ENCODE measurements at places on chromosomes 2 and 18. TPM values are rescaled to one million over a fixed set of nuclear protein-coding genes. Genes with fewer than 3 reads are reported as not detected.
A peak's percentile ranks its signal among the peaks of the same experiment; 100 is the strongest.

The REG1B gene
- total RNA-seq = not detected

GRCh38 chr2:4965556-4966320 is 726.4 kb upstream of the SOX11 start:
- H3K36me3 ChIP-seq = no peaks in the 10 kb centered on the region
- H3K27me3 ChIP-seq = no peaks in the 10 kb centered on the region
- DNase-seq = no peak

The HOXD8 gene
- total RNA-seq = not detected

DNA sequence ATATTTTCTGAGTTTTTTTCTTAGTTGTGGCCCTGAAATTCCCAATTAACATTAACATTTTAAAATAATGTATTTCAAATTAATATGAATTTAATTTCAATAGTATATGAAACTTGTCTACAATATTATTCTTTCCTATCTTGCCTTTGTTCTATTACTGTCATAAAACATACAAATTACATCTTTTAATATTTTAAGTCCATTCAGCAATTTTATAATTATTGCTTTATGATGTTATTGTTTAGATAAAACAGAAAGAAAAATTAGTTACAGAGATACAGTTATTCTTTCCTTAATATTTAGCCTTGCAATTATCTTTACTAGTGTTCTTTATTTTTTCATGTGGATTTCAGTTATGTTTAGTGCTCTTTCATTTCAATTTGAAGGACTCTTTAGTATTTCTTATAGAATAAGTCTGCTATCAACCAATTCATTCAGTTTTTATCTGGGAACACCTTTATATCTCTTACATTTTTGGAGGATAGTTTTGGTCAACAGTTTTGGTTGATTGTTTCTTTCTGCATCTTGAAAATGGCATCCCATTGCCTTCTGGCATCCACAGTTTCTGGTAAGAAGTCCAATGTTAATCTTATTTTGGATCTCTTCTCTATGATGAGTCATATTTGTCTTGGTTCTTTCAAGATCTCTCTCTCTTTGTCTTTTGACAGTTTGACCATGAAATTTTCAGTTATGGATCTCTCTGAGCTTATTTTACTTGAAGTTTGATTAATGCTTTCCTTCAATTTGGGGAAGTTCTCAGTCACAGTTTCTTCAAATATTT is 76.9 kb upstream of the CHST9 start:
- no peaks in the 10 kb centered on the region for H3K27me3 ChIP-seq
- no peak overlapping the region for H3K4me3 ChIP-seq
- no peaks in the 10 kb centered on the region for H3K36me3 ChIP-seq
- no peaks in the 10 kb centered on the region for H3K4me1 ChIP-seq

DNA sequence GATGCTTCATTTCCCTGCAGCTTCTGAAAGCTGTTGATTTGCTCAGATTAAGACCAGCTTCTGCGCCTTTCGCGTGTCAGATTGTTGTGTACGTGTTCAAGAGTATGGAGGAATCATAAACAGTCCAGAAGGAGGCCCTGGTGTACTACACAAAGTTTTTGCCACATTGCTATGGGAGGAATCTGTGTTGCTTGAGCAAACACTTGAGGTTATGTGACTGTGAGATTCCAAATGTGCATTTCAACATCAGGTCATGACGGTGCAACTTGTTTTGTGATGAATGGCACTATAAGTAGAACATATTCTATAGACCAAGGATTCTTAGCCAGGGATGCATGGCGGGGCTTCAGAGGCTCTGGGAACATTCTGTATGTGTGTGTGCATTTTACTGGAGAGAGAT is 35.0 kb downstream of the SRSF7 start:
- H3K4me3 ChIP-seq = no peak overlapping the region
- no peak overlapping the region for H3K27ac ChIP-seq
- H3K4me1 ChIP-seq = peaks cover 11% of the 10 kb centered on the region
- H3K36me3 ChIP-seq = no peaks in the 10 kb centered on the region

The MC4R gene
- total RNA-seq = not detected

DNA sequence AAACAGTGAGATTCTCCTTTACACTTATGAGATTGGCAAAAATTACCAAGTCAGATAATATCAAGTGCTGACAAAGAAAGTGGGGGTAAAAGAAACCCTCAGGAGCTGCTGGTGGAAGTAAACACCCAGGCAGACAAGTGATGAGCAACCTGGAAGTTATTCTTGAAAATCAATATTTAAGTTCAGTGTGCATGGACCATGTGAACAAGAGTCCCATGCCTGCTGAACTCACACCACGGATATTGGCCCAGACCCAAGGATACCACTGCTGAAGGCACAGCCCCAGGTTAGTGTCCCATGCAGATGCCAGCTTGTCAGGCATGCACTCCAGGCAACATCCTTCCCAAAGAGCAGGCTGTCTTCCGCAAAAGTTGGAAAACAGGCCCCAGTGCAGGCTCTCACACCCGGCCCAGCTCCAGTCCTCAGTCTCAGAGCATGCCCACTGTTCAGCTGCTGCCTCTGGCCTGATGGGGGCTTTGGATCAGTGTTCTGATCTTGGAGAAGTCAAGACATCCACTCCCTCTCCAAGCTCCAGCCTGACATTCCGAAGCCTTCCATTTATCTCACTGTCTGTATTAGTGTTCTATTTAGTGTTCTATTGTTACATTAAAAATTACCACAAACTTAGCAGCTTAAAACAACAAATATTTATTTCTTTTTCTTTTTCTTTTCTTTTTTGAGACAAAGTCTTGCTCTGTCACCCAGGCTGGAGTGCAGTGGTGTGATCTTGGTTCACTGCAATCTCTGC is 70.0 kb downstream of the HS1BP3 start:
- H3K36me3 ChIP-seq = peaks cover 4% of the 10 kb centered on the region
- no peak overlapping the region for H3K4me3 ChIP-seq
- H3K4me1 ChIP-seq = peaks cover 45% of the 10 kb centered on the region
- H3K27me3 ChIP-seq = no peaks in the 10 kb centered on the region

- H3K27me3 ChIP-seq = no peaks in the 10 kb centered on the region
- peaks cover 40% of the 10 kb centered on the region for H3K4me1 ChIP-seq
- peak overlapping the region; percentile 66 for H3K27ac ChIP-seq
- no peaks in the 10 kb centered on the region for H3K36me3 ChIP-seq
- no peak overlapping the region for H3K4me3 ChIP-seq
Observed at GRCh38 chr2:28639836-28640235, 111.8 kb upstream of the PPP1CB start.

The NCKAP5 gene
- total RNA-seq = not detected

DNA sequence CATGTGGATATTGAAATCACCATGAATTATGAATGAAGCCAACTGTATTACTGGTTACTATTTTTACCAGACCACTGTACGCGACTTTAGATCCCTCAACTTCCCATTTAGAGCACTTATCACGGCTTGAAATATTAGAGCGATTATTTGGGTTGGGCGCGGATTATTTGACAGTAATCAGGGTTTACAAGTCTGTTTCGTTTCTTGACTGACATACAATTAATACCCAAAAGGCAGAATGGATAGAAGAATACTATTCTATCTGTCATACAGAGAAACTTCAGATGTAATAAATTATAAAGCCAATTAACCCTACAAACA is 496 bp upstream of the NAPG start:
- no peaks in the 10 kb centered on the region for H3K27me3 ChIP-seq
- H3K27ac ChIP-seq = peak overlapping the region; percentile 95
- peaks cover 5% of the 10 kb centered on the region for H3K36me3 ChIP-seq
- peak overlapping the region; percentile 91 for H3K4me3 ChIP-seq

DNA sequence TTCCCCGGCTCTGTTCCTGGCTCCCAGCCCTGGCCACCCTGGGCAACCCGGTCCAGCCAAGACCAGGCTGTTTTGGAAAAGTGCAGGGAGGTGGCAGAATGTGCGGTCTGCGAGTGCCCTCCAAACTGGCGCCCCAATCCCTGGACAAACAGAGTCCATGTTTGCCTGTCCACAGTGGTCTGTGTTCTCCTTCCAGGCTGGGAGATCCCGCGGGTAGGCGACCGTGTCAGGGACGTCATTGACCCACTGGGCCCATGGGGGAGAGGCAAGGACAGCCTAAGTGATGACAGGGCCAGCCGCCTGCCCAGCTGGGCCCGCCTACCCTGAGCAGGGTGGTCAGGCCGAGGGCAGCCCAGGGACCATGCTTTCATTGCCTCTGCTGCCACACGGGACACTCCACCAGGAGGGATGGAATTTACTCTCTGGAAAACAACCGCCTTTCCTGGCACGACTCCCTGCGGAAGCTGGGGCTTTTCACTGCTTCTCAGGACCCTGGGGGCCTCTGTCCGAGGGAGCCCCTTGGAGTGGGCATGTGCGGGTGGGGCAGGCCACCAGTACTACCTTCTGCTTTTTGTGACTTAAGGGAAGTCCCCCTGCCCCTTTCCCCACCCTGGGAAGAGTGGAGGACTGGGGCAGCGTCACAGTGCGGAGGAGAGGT is 20.1 kb downstream of the CYP26B1 start:
- no peak overlapping the region for H3K4me3 ChIP-seq
- no peaks in the 10 kb centered on the region for H3K36me3 ChIP-seq
- no peak overlapping the region for H3K27ac ChIP-seq
- H3K4me1 ChIP-seq = peaks cover 6% of the 10 kb centered on the region
- no peak for DNase-seq

The NMUR1 gene
- total RNA-seq = not detected

GRCh38 chr18:62187543-62188510 is 772 bp downstream of the RELCH start:
- peaks cover 11% of the 10 kb centered on the region for H3K4me1 ChIP-seq
- H3K27ac ChIP-seq = peak overlapping the region; percentile 95
- H3K4me3 ChIP-seq = peak overlapping the region; percentile 100
- DNase-seq = peak; percentile 33
- no peaks in the 10 kb centered on the region for H3K27me3 ChIP-seq
- peaks cover 12% of the 10 kb centered on the region for H3K36me3 ChIP-seq

GRCh38 chr2:96245609-96246390 is 20.0 kb downstream of the TMEM127 start:
- no peaks in the 10 kb centered on the region for H3K27me3 ChIP-seq
- peaks cover 17% of the 10 kb centered on the region for H3K36me3 ChIP-seq
- H3K4me3 ChIP-seq = no peak overlapping the region

DNA sequence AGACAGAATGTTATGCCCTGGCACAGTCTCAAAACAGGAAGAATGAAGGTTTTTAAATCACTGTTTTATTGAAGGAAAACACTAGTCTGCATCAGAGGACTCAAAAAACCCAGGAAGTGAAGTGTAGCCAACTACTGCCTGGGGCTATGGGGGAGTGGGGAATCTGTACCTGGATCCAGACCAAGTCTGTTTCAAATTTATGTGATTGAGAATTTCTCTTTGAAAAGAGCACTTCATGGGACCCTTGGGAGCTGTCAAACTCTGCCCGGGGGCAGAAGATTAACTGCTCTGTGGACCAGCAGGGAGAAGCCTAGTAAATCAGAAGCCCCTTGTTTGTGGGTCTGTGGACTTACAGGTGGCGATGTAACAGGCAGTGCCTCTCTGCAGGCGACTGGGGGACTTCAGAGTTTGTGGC is 45.3 kb upstream of the TANC1 start:
- DNase-seq = peak; percentile 21
- no peaks in the 10 kb centered on the region for H3K36me3 ChIP-seq

GRCh38 chr18:5066380-5066977 is 130.6 kb downstream of the AKAIN1 start:
- H3K27ac ChIP-seq = no peak overlapping the region
- H3K27me3 ChIP-seq = no peaks in the 10 kb centered on the region
- no peak for DNase-seq
- H3K36me3 ChIP-seq = no peaks in the 10 kb centered on the region
- peaks cover 4% of the 10 kb centered on the region for H3K4me1 ChIP-seq

The CENPA gene
- 19.7 TPM for total RNA-seq

The LHCGR gene
- not detected for total RNA-seq

The MYO3B gene
- not detected for total RNA-seq

- no peak overlapping the region for H3K27ac ChIP-seq
- no peaks in the 10 kb centered on the region for H3K4me1 ChIP-seq
- H3K4me3 ChIP-seq = no peak overlapping the region
- no peaks in the 10 kb centered on the region for H3K27me3 ChIP-seq
Observed at GRCh38 chr2:150538651-150539201, 51.3 kb upstream of the RND3 start.

DNA sequence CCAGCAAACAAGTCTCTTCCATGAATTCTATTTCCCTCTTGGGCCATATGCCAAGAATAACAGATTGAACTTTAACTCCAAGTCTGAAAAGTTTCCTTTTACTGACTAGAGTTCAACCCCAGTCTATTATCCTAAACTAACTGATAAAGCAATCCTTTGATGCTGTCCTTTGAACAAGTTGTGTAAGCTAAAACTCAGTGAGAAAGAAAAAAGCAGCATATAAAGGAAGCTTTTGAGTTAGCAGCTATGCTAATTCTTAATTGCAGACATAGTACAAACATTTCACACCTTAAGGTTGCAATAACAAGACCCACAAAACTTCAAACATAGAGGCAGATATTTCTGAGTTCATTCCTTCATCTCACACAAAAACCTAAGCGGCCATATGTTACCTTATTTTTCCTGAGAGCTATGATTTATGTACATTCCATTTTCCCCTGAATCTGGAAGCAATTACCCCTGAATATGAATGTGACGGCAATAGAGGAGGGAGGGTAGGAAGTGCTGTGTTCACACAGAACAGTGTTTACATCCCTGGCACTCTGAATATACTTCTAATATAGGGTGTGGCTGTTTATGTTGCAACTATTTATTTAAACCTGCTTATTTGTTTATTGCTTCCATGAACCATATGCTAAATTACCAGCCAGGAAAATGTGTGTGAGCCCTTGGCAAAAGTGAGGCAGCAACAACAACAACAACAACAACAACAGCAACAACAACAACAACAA is 180.6 kb downstream of the IRS1 start:
- no peaks in the 10 kb centered on the region for H3K27me3 ChIP-seq
- H3K4me3 ChIP-seq = no peak overlapping the region
- DNase-seq = peak; percentile 43
- H3K36me3 ChIP-seq = no peaks in the 10 kb centered on the region
- H3K27ac ChIP-seq = no peak overlapping the region

- H3K4me3 ChIP-seq = no peak overlapping the region
- H3K27me3 ChIP-seq = no peaks in the 10 kb centered on the region
- no peaks in the 10 kb centered on the region for H3K36me3 ChIP-seq
- no peaks in the 10 kb centered on the region for H3K4me1 ChIP-seq
- peak; percentile 73 for DNase-seq
- no peak overlapping the region for H3K27ac ChIP-seq
Observed at GRCh38 chr2:137467246-137467862, 496.9 kb upstream of the HNMT start.
